ENCODE measurements at places on chromosomes 7 and 10. TPM values are rescaled to one million over a fixed set of nuclear protein-coding genes. Genes with fewer than 3 reads are reported as not detected.

CDHR3 gene
- total RNA-seq: 23.5 TPM

DMBT1 gene
- under 0.01 TPM for total RNA-seq

STK31 gene
- total RNA-seq: not detected

KIAA1217 gene
- total RNA-seq: 7.3 TPM

LEP gene
- not detected for total RNA-seq

SEMA3D gene
- total RNA-seq: 0.98 TPM

SFTPA1 gene
- not detected for total RNA-seq

HSPA14 gene
- total RNA-seq: 17.2 TPM

KEL gene
- total RNA-seq: not detected

SPDYE2 gene
- total RNA-seq: not detected

CASD1 gene
- total RNA-seq: 9.9 TPM

ZNF277 gene
- total RNA-seq: 31.5 TPM

METTL2B gene
- total RNA-seq: 37.1 TPM

LRRC61 gene
- total RNA-seq: not detected

CRPPA gene
- total RNA-seq: 1.1 TPM

CDH23 gene
- 0.20 TPM for total RNA-seq

PAPOLB gene
- 0.20 TPM for total RNA-seq

ADARB2 gene
- not detected for total RNA-seq

SPDYE16 gene
- total RNA-seq: not detected

UCMA gene
- total RNA-seq: not detected

ANXA8L1 gene
- total RNA-seq: not detected

CAV1 gene
- 1,206 TPM for total RNA-seq

MCM10 gene
- total RNA-seq: 9.6 TPM

ADIRF gene
- total RNA-seq: 51.1 TPM

ANKRD1 gene
- total RNA-seq: not detected

OR9A2 gene
- not detected for total RNA-seq

CCDC7 gene
- 26.8 TPM for total RNA-seq

ERVW-1 gene
- not detected for total RNA-seq

PLAU gene
- 63.9 TPM for total RNA-seq

SLC26A5 gene
- total RNA-seq: not detected

IFIT5 gene
- total RNA-seq: 21.1 TPM

SAP25 gene
- not detected for total RNA-seq

CNNM1 gene
- total RNA-seq: 0.59 TPM

All from subcutaneous preadipocyte (primary cell).